ENCODE measurements at places on chromosomes 1 and 21.

- no peak for DNase-seq
Measured at GRCh38 chr1:206004826-206005225, 1.6 kb upstream of the RAB7B start.

- DNase-seq, result no peak
Measured at GRCh38 chr1:37299216-37299615, 175.2 kb upstream of the ZC3H12A start.

DNA sequence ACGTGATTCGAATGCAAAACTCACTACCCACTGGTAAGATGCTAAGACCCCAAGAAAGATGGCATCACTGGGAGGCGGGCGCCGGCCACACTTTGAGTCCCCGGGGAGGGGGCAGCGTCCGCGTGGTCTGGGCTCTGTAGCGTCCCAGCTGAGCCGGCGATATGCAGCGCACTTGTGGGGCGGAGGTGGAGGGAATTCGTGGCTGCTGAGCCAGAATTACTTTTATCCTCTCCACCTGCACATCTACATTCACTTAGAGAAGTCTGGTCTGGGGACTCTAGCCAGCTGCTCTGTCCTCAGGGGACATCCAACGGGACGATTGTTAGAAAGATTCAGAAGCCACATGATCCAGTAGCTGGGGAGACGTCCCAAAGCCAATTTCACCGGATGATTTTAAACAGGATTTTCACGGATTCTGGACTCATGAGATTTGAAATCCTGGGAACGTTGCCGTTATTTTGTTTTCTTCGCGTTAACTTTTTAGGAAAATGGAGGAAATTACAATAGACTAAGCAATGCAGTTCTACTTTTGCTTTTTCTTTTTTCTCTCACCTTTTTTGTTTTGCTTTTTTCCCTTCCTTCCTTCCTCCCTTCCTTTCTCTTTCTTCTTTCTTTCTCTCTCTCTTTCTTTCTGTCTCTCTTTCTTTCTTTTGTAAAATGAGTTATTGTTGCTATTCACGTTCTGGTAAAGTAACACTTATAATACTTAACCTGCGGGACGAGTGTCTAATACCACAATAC, 1.3 kb downstream of the JAM2 start:
- peak; percentile 24 for DNase-seq

DNA sequence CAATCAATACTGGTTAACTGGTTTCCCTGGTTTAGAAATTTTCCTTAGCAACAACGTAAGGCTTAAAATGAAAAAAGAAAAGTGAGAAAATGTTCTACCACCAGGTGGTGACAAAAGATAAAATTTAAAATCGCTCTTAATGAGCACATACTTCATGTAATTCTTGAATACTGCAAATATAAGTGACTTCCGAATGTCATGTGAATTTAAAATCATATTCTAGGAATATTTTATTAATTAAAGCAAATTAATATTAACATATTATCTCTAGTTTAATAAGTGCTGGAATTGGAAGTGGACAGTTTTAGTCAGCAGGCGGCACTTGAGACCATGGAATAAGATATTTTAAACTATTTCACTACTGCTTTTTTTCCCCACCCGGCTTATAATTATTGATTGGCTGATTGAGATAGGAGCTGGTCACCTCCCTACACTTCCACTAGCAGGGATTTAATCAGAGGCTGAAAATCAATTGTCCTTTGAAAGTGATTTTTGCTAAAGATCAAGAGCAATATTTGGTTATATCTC, 5.0 kb upstream of the ADAMTS1 start:
- no peak for DNase-seq

- DNase-seq, result no peak
Measured at GRCh38 chr1:38834221-38834782, 25.3 kb downstream of the RRAGC start.

DNA sequence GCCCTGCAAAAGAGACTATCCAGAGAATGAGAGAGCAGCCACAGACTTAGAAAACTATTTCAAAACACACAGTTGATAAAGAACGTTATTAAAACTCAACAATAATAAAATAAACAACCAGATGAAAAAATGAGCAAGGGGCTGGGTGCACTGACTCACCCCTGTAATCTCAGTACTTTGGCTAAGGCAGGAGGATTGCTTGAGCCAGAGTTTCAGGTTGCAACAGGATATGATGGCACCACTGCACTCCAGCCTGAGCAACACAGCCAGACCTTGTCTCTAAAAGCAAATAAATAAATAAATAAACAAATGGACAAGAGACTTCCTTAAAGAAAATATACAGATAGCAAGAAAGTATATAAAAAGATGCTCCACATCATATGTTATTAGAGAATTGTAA, 144.6 kb downstream of the LRRIQ3 start:
- DNase-seq, result no peak

DNA sequence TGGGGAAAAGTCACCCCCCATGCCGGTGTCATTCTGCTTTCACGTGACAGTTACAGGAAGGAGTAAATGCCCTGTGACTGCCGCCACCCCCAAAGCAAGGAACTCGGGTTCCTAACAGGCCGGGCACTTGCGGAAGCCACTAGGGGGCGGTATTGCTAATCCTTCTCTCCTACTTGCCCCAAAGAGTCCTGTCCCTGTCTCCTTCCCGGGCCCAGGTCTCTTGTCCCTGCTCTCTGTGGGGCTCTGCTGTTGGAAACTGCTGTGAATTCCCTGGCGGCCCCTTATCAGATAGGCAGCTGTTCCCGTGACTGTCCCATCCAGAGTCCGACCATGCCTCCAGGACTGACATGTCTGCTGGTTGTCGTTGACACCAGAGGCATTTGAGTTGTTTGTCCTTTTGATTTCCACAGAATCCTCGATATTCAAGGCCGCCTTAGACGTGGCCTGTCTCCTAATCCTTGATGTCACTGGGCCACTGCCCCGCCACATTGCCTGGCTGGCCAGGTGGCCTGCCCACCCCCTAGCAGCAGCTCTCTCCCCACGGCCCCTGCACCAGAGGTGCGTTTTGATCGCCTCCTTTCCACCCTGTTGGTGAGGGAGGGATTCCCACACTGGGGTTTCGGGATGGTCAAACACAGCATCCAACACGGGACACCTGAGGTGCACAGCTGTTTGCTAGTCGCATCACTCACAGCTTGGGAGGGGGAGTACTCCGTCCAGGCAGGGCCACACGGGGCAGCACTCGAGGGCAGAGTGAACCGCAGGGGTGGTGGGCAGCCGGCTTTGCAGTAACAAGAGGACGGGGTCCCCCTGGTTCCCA, 37.3 kb downstream of the CHAF1B start:
- DNase-seq, result no peak

- DNase-seq, result peak; percentile 65
Measured at GRCh38 chr1:203504400-203505250, 10.7 kb downstream of the OPTC start.

DNA sequence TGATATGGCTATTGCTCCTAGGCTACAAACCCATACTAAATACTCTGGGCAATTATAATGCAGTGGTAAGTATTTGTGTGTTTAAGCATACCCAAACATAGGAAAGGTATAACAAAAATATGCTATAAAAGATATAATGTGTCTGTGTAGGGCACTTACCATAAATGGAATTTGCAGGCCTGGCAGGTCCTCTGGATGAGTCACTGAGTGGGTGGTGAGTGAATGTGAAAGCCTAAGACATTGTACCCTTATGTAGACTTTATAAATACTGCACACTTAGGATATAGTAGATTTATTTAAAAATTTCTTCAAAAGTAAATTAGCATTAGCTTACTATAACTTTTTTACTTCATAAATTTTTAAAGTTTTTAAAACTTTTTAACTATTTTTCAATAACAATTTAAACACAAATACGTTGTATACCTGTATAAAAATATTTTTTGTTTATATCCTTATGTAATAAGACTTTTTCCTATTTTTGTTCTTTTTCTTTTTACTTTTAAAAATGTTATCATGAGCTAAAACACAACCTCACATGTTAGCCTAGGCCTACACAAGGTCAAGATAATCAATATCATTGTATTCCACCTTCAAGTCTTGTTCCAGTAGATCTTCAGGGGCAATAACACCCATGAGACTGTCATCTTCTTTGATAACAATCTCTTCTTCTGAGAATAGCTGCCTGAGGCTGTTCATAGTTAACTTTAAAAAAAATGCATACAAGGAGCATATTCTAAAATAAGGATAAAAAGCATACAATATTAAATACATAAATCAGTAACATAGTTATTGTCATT, 306.3 kb upstream of the RGS18 start:
- no peak for DNase-seq

DNA sequence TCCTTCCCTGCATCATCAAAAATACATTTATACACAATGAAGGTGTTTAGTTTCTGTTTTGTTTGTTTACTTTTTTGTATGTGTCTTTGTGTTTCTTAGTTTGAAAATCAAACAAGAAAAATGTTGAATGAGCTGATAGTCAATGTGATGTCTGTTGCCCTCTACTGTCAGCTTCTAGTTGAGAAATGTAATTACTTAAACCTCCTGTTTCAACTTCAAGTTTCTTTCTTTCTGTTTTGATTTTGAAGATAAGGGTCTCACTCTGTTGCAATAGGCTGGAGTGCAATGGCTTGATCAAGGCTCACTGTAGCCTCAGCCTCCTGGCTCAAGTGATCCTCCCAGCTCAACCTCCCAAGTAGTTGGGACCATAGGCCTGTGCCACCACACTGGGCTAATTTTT, 37.5 kb downstream of the SPTA1 start:
- no peak for DNase-seq

GRCh38 chr1:53482441-53483153, 23.4 kb downstream of the DMRTB1 start:
- DNase-seq, result no peak

DNA sequence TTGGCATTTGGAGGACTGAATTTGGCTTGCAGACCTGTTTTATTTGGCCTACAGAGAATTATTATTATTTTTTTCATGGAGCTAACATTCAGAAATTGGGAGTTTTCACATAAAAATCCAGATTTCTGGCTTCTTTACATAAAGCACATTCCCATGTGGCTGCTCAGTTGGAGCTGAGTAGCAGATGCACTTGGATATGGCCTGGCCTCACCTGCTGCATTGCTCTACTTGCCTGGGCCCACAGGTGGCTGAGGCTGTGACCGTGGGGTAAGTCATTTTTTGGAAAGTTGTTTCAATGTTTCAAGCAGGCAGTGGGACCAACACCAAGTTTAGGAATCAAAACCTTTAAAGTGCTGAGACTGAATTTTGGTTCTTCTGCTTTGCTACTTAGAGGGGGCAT, 56.7 kb downstream of the GADD45A start:
- DNase-seq, result no peak

- DNase-seq, result no peak
Measured at GRCh38 chr1:159206110-159206509, 1.4 kb downstream of the ACKR1 start.

DNA sequence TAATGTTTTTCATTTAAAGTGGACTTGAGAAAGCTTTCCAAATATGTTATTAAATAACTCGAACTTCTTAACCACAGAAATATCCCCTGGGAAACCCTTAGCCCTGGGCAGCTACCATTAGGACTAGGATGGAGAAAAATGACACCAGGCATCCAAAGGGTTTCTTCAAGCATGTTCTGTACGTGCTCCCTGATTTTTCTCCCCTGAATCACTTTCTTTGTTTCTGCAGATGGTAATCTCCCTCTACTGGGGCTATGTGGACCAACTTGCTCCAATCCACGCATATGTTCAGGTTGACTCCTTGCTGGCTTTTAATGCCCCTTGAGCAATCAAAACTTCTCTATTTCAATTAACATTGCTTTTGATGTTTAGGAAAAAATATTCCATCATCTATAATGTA, 312.7 kb upstream of the C1orf87 start:
- no peak for DNase-seq

All from anterior cingulate cortex (tissue), 58 donors.